Stimulated activated CD4-positive, alpha-beta T cell treated with anti-CD3 and anti-CD28 coated beads, Interleukin-2, amount 100 ng/mL, for 48 hours (primary cell): ENCODE measurements at places on chromosomes 11 and 22.

DNA sequence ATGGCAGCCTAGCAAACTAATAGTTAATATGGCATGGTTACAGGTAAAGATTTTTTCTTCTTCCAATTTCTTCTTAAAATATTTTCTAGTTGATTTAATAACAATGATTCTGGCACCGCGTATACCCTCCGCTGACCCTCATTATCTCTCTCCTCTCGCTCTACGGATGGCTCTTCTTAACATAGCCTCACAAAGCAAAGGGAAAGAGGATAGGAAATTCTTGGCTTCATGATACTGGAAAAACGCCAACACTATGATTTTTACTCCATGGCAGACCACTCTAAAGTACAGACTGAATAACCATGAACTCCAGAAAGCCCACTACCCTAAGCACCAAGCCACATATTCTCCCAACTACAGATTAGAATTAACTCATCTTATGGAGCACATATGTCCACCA lies 6.1 kb downstream of the PI4KA start:
- DNase-seq = no peak

- DNase-seq = no peak
Observed at GRCh38 chr11:19938866-19939265, 221.4 kb downstream of the DBX1 start.

GRCh38 chr22:22698263-22698750 lies 53.9 kb downstream of the GGTLC2 start:
- no peak for DNase-seq

DNA sequence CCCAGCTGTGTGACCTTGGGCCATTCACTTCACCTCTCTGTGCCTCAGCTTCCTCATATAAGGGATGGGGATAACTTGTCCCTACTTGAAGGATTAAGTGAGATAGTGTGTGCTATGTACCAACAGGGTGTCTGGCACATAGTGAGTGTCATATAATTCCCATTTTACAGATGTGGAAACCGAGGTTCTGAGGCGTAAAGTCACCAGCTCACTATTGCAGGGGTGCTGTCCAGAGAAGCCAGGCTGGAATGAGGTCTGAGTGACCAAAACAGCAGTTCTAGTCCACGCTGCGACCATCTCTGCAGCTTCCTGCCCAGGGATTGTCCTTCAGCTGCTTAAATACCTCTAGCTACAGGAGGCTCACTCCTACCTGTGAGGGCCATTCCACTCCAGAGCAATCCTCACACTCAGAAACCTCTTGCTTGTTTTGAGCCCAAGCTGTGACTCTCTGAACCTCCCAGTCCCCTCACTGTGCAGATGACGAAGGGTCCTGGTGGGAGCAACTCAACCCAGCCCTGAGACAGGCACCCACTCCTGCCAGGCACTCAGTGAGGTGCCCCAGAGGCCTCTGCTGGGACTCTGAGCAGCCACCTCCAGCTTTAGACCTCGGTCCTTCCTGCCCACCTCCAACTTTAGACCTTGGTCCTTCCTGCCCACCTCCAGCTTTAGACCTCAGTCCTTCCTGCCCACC lies 5.8 kb downstream of the MB start:
- DNase-seq = no peak

DNA sequence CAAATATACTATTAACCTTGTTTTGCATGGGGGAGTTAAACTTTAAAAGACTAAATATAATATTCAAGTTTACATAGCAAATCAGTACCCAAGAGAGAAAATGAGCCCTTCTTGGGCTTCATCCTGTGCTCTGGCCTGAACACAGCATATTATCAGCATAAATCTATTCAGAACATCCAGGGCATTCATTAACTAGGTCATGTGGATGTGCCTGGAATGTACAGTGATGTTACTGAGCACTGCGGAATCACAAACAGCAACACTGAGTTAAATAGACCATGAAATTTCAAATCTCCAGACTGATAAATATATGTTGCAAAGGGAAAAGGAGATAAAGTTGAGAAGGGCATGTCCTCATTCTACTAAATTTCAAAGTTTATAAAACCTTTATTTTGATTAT lies 426.4 kb downstream of the AASDHPPT start:
- DNase-seq = no peak

DNA sequence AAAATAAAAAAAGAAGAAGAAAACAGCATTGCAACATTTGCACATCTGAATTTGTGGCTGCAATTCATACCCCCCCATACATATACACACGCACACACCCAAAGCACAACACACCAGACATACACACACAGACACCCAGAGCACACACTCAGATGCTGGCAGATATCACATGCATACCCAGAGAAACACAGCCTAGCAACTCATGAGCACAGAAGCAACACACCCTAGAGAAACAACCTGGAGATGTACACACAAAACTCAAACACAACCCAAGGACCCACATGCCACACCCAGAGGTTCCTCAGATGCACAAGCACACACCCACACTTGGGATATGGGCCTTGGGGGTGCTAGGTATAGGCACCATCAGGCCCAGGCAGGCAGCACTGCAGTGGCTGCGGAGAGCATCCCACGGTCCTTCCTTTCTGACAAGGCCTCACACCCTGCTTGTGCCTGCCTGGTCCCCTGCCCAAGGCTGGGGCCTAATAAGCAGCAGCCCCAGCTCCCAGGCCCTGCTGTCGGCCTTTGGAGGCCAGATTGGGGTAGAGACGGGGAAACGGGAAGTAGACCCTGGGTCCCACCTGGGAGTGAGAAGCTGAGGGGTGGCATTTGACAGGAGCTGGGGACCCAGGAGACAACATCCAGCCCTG lies 3.1 kb downstream of the CST6 start:
- DNase-seq = no peak

DNA sequence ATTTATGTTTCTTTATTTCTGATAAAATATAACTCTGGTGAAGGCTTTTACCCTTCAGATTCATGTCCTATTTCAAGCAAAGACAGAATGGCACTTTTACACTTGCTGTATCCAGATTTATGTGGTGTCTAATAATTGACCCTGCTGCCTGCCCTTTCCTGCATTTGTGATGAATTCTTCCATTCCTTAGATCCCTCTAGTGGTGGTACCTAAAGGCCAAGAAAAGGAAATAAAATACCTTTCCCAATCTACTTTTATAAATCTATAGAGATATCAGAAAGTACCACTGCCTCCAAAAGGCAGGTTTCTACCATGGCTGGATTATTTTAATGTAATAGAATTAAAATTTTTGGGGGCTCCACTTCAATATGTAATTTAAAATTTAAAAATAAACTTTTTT lies 34.2 kb downstream of the CCDC81 start:
- no peak for DNase-seq

DNA sequence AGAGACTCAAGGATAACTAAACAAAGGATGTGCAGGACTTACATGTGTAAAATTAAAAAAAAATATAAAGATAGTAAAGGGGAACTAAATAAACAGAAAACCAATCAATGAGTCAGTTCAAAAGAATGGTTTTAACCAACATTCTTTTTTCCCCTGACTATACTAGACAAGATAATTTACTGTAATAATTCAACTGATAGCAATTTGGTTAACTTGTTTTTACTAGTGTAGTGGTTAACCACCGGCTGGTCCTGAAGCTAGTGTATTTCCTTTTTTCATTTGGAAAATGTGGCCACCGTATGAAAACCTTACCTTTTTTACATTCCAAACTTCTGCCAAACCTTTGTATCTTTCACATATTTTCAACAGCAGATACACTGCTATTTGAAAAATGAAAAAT lies 123.1 kb downstream of the ARHGAP42 start:
- no peak for DNase-seq

DNA sequence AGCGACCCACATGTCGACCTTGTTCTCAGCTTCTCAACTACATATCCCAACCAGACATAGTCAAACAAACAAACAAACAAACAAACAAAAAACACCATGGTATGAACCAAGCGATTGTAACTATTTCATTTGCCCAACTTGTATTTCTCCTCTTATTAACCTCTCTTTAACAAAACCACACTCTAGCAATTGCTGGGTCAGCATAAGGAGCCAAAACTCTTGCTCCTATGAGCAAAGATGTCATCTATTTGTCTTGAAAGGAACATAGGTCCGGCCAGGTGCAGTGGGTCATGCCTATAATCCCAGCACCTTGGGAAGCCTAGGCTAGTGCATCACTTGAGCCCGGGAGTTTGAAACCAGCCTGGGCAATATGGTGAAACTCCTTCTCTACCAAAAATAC lies 145.6 kb downstream of the WT1 start:
- no peak for DNase-seq

DNA sequence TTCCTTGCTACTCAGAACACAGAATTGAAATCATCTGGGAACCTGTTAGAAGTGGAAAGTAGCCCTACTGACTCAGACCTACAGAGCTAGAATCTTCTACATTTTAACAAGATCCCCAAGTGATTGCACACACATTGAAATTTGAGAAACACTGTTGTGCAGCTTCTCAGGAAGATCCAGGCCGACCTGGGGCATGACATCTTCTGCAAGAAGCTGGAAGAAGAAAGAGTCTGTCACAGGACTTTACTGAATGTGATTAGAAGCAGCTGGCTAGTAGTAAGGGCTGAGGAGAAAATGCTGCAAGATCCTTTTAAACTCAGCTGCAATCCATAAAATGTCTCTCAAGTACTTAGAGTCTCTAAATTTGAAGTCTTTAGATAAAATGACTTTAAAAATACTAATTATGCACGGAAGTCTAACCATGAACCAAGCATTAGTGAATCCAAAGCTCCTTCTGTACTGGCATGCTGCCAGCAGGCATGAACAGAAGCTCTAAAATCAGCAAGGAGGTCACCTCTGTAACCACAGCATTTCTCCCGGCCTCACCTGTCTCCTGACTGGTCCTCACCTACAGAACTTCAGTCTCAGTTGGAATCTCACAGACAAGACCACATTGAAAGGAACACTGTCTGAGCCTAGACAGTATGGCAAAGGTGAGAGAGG lies 85.0 kb downstream of the SERGEF start:
- DNase-seq = no peak

DNA sequence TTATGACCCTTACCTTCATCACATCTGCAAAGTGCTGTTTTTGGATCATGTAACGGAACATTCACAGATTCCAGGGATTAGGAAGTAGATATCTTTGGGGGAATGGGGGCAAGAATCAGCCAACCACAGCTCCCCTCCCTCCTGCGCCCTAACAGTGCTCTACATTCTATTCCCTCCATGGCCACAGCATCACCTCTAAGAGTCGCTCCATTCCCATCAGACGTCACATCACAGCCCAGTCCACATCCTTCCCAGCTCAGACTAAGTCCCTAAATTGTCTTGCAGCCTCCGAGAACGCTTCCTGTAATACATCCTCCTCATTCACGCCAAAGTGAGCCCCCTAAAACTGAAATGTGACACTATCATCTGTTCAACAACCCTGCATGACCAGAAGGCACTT lies 5.9 kb downstream of the SCGB1D1 start:
- no peak for DNase-seq

- DNase-seq = no peak
Observed at GRCh38 chr11:9615031-9615451, 41.6 kb downstream of the WEE1 start.

GRCh38 chr22:43888740-43889139 lies 3.1 kb downstream of the PNPLA5 start:
- DNase-seq = no peak

DNA sequence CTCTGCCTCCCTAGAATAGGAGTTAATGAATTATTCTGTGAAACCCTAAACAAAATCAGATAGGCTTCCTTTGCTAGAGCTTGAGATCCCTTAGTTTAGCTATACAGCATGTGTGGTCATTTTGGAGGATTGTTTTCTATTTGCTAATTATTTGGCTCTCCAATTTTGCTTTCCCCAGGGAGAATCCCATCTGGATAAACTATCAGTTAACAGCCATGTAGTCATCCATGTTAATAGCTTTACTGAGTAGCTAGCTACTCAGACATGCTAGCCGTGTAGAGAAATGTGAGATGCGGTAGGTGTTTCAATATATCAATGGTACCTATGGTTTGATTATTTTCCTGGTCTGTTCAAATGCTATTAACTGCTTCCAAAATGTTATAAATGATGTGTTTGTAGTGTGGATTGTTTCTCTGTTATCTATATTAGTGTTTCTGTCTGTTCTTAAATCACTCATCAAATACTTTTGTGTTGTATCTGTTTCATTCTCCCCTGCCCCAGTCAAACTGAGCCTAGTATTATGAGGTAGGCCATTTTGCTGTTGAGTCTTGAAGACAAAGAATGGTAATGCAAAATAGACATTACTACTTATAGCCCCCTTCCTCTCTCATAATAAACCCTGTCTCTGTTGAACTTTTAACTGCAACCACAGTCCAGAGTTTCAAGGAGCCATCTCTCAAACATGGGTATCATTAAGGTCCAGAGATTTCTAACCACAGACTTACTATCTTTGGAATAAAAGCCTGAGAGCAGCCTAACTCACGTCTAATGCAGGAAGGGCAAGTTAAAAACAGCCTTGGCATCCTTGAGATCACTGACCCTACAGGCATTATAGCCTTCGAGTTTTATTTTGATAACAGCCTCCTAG lies 56.1 kb upstream of the GRAMD1B start:
- DNase-seq = no peak

DNA sequence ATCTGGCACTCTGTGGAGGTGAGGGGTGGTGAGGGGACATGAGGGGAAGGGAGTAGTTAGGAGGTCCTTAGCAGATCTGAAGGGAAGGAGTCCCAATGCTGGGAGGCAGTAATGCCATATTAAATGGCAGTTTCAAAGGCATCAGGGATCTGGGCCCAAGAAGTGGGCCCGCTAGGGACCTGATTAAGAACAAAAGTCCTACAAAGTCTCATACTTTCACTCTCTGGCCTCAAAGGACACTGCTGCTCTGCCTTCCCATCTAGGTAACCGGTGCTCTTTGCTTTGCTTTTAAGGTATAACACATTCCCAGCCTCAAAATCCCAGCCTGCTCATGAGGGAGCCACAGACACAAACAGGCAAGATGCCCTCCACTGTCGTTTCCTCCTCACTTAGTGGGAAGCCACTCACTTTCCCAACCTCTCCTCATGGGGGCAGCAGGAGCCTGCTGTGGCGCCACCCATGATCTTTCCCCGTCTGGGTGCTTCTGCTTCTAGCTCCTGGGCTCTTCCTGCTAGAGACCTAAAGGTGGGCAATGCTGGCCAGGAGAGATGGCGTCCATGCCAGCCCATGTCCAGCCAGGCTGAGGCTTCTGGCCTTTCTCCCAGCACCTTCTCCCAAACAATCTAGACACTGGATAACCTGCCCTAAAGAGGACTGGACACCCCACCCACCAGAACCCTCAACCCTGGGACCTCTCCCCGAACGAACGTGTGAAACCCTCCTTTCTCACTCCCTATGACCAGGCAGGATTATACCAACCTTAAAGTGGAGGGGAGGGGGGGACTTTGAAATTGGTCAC lies 68.3 kb downstream of the PLEKHA7 start:
- DNase-seq = peak; percentile 31

DNA sequence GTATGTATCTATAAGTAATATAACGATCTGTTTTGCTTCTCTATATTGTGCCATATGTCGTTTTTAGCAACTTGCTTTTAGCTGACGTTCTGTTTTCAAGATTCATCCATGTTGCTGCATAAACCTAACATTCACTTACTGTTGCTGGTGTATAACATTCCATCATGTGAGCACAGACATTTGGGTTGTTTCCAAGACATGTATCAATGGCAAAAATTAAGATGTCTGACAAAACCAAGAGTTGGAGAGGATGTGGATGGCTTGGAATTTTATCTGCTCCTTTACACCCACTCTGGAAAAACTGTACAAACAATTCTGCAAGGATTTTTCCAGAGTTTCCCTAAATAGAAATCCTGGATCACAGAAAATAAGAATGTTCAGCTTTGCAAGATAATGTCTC lies 40.9 kb downstream of the DGCR2 start:
- no peak for DNase-seq

- no peak for DNase-seq
Observed at GRCh38 chr11:126153972-126154371, 57.5 kb downstream of the RPUSD4 start.
